ENCODE measurements at places on chromosomes 4 and X.

DNA sequence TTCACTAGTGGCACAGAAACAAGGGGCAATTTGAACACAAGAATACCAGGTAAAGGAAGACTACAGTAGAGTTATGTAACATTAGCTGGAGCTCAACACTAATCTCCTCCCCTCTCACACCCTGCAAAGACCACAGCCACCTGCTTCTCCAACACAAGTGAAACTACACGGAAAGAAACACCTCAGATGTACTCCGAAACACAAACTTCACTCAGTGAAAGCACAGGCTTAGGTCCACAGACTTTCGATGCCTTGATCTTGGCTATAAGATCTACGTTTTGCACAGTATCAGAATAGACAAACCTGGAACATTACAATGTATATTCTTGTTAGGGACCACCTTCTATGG lies 7.6 kb downstream of the ACSL1 start:
- DNase-seq: peak; percentile 39

DNA sequence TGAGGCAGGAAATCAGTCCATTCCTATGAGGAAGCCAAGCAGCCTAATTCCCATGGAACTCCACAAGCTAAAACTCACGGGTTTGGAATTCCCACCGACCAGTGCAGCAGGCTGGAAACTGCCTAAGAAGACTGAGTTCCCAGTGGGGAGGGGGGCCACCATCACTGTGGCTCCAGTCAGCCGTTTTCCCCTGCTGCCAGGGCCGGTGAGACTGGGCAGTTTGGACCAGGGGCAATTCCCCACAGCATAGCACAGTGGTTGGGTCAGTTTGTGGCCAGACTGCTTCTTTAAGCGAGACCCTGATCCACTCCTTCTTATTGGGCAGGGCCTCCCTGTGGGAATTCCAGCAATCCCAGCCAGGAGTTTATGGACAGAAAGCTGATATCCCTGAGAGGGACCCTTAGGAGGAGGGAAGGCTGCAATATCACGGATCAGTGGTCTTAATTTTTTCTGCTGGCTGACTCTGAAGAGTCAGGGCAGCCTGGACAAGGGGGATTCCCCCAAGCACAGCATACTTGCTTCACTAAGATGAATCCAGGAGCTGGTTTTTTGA lies 20.7 kb downstream of the PAGE5 start:
- DNase-seq: no peak

DNA sequence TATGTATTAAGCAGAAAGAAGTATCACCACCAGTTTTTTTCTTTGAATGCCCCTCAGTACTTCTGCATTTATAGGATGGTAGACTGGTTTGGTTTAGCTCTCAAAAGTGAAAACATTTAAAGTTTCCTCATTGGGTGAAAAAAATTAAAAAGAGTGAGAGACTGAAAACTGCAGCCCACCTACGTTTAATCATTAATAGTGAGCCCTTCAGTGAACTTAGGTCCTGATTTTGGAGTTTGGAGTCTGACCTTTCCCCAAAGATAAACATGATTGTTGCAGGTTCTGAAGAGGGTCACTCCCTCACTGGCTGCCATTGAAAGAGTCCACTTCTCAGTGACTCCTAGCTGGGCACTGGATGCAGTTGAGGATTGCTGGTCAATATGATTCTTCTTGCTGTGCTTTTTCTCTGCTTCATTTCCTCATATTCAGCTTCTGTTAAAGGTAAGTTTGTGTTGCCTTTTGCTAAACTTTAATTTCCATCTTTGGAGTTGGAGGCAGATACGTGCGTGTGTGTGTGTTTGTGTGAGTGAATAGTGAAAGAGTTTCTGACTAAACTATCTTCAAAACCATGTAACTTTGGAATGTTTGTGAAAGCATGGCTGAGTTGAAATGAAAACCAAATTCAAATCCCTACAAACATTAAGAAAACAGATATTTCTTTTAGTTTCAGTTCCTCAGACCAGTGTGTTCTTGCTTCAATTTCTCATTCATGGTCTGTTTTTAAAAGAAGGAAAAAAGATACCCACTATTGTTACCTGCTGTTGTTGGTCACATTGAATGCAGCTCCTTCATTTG lies at the start of gene MTTP:
TSS of gene MTTP (plus strand) at position 295 of the 795 bp plus-strand sequence. CDS start at position 381, 86 bp downstream.
- DNase-seq: no peak

DNA sequence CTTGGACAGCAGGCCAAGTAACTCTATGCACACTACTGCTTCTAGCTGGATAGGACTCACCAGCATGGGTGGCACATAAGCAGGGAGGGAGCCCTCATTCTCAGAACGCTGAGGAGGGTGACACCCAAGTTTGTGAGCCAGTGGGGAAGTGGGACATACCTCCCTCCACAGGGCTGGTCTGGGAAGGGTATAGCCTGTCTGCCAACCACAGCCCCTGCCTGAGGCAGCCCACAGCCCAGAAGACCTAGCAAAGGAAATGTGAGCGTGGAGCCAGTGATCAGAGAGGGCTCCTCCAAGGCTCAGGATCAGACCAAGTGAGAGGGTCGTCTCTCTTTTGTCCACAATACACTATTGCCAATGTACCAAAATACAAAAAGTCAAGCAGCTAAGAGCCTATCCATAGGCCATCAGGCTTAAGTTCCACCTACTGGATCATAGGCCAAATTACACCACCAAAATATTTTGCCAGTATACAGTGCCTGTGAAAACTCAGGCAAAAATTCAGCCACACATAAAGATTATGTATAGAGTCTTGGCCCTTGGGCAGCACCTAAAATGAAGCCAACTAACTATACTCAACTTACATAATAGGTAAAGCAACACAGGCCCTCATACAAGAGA lies 1203.1 kb downstream of the PCDH18 start:
- no peak for DNase-seq

DNA sequence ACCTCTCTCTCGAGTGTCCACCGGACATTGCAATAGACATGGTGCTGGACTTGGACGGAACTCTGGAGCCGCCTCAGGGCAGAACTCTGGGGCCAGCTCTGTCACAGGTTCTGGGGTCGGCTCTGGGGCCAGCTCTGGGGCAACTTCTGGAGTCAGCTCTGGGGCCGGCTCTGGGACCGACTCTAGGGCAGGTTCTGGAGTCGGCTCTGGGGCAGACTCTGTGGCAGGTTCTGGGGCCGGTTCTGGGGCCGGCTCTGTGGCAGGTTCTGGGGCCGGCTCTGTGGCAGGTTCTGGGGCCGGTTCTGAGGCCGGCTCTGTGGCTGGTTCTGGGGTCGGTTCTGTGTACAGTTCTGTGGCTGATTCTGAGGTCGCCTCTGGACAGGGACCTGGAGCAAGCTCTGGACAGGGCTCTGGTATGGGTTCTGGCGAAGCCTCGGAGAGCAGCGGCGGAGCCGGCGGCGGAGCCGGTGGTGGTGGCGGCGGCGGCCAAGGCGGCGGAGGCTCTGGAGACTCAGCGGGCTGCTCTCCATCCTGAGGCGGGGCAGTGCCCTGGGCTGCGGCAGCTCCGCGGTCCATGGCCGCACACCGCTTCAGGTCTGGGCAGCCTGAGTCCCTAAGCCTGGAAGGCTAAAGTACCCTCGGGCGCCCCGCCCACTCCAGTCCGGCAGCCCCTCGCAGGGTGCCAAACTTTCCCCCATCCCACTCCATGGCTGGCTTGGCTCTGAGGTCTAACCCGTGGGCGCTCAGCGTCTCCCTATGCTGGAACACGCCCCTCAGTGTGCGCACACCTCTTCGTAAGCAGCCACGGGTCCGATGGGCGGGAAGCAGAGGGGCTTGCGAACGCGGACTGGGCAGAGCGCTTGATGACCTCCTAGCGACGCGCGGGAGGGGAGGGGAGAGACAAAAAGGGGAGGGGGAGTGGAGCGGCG lies at the start of gene DGKK:
TSS of gene DGKK (minus strand) at position 723 of the 929 bp plus-strand sequence. CDS start at position 576, 147 bp downstream.
- DNase-seq: no peak

- DNase-seq: no peak
These were observed 56.5 kb upstream of the PHKA2 start for GRCh38 chrX:19040373-19040772.

GRCh38 chr4:26987191-26987590 lies 126.5 kb downstream of the STIM2 start:
- DNase-seq: no peak

DNA sequence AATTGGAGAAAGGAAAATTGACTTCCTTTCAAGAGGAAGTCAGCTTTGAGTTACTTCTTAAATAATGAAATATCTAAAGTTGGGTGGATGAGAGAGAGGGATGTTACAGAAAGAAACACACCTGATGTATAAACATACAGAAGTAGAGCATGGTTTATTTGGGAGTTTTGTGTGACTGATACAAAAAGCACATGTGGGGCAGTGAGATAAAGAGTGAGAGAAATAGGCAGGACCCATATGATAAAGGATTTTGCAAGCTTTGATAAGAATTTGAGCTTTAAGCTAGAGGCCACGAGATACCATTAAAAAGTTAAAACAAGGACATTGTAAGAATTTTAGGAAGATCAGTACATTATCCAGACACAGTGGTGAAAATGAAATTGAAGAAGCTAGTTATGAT lies 263.3 kb upstream of the GPRIN3 start:
- no peak for DNase-seq

DNA sequence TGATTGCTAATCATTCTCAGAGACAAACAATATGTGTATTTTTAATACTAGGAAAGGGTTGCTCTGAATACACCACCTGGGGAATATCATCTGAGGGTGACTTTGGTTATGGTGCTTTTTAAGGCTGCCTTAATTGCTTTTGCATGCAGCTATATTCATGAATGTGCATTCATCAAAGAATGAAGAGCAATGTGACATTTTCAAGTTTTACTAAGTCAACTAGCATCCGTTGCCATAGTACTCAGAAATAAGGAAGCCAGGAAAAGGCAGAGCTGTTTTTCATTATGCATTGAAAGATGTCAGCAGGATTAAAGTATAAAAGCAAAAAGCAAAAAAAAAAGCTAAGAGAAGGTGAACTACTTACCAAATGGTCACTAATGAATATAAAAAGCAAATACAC lies 67.4 kb upstream of the PCDH18 start:
- DNase-seq: no peak

- DNase-seq: no peak
These were observed 134.9 kb upstream of the LEF1 start for GRCh38 chr4:108303488-108304177.

DNA sequence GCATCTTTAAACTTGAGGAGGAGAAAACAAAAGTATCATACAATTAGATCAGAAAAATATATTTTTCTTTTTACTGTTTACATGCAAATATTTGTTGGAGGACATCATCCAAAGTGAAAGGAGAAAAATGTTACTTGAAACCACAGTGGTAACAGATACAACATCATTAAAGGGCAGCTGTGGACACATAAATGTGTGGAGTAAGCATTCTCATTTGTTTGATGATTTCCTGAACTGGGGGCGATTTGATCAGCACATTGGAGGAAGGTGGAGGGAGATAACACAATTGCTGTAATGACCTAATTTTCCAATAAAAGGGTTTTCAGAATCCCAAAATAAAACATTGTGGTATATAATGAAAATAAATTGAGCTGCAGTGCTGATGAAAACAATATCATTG lies 314.5 kb upstream of the HS3ST1 start:
- DNase-seq: no peak

- DNase-seq: no peak
These were observed 137.3 kb downstream of the ELOVL6 start for GRCh38 chr4:110061076-110061475.

DNA sequence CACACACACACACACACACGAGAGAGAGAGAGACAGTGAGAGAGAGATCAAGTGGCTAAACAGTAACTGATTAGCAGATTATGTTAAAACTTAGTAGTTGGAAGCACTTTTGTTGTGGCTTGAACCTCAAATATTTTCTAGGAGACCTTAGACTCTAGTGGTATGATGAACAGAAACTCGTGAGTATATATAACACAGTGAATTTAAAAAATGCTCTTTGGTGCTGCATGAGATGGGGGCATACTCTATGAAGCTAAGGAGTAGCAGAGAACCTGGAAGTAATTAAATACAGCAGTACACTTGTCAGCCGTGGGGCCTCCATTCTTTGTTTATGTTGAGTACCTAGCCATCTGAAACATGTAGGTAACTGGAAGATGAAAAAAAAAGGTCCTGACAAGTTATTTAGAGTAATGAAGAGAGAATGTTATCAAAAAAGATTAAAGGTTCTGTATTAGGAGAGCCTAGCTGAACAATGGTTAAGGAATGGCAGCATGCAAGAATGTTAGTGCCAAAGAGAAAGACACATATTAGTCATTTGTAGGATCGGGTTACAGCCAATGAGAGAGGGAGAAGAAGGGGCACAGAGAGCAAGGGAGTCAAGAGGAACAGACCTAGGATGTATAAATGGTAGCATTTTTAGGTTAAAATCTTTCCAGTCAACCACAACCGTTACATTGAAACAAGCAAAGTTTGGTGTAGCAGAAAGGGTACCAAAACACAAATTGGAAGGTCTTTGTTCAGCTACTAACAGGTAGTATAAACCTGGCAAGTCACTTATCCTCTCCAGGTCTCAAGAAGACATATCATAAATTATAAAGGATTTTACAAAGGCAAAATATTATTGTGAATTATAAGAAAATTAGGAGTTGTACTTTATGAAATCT lies 316.7 kb upstream of the DIPK2B start:
- no peak for DNase-seq

GRCh38 chrX:31036895-31037294 lies 34.9 kb downstream of the FTHL17 start:
- no peak for DNase-seq

DNA sequence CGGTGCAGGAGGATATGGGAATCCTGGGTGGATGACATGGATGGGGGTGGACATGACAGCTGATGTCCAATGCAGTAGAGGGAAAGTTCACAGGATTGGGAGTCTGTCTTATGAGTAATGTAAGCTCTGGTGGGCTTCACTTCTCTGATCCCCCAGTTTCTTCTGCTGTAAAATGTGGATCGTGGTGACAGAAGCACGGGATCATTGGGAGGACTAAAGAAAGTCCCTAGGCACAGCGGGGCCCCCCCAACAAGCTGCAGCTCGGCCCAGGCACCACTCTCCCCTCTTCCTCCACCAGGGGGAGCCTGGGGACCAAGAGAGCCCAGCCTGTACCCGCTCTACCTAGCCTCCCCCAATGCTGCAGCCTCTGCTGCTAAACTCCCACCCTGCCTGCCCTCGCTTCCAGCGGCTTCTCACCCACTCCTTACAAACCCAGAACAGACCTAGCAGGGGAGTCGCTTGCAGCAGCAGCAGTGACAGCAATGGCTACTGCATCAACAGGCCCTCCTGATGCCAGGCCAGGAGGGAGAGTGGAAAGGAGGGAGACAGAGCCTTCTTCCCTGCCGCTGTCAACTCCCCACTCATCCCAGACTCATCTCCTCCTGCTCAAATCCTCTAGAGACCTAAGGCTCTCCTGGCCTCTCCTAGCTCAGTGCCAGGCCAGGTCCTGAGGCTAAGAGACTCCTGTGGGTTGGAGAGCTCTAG lies 36.1 kb upstream of the IQSEC2 start:
- DNase-seq: peak; percentile 74

- DNase-seq: no peak
These were observed 24.5 kb upstream of the MSN start for GRCh38 chrX:65642914-65643491.

- no peak for DNase-seq
These were observed 94.0 kb upstream of the TBL1X start for GRCh38 chrX:9370893-9371292.

- peak; percentile 67 for DNase-seq
These were observed 65.1 kb upstream of the CCDC160 start for GRCh38 chrX:134171661-134172587.

DNA sequence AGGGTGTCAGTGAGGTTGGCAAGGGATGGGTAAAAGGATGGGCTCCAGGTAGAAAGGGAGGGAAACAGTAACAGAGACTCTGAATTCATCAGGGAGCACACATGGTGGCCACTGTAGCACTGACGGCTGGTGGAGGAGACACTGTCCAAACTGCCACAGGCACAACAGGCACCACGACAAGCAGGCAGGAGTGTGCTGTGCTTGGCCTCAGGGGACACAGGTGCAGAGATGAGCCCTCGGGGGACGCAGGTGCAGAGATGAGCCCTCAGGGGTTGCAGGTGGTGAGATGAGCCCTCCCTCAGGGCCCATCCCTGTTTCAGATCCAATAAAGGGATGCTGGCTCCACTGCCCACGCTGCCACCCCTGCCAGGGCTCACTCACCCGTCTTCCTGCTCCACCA lies 7.6 kb downstream of the PDE6B start:
- no peak for DNase-seq

Measured in activated naive CD4-positive, alpha-beta T cell treated with anti-CD3 and anti-CD28 coated beads, Interleukin-2, amount 10 ng/mL, durations not matched to agents 7 days and 5 days (primary cell).